ENCODE measurements at places on chromosomes 5 and 9. TPM values are rescaled to one million over a fixed set of nuclear protein-coding genes. Genes with fewer than 3 reads are reported as not detected.

PKD2L2 gene
- polyA plus RNA-seq: 1.2 TPM

DNA sequence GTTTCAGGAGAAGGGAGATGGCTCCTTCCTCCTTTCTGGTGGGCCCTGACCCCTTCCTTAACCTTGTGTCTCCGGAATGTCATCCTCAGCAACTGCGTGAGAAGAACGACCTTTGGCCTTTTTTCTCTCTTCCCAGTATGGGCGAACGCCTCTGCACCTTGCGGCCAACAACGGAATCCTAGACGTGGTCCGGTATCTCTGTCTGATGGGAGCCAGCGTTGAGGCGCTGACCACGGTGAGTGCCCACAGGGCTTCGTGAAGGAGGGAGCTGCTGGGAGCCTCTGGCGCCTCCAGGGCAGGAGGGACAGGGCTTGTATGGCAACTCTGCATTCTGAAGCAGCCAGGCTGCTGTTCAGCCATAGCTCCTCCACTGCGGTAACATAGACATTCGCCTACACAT, 68.0 kb upstream of the CTSL start:
- no peak for DNase-seq

DNA sequence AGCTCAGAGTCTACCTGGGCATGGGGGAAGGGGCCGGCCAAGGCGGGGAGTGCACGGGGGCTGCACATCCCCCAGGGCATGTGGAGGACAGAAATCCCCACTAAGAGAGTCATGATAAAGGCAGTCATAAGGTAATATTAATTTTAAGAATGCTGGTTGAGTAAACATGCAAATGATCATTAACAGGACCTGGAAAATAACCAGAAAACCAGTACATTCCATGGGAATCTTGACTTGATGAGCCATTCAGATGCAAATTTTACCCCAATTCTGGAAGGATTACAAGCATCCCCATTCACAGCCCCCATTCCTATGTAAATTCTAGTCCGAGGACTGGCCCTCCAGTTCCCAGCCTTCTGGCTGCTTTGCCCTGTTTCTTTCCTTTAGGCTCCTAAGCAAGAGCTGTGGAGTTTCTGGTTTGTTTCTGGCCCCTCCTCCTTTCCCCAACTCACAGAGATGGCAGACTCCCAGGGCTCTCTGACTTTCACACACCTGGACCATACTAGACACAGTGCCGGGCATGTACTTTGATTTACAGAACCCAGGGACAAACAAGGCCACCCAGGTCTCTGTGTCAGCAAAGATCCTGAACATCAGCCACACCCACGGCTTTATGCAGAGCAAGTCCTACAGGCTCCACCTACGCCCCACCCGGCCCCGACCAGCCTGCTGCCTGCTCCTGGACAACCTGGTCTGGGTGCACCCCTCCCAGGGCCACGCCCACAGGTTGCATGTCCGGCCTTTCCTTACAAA, 62.7 kb downstream of the SEMA4D start:
- DNase-seq: no peak

RARS1 gene
- polyA plus RNA-seq: 21.3 TPM

GRCh38 chr5:77995793-77996409, 219.8 kb upstream of the TBCA start:
- DNase-seq: no peak

DNA sequence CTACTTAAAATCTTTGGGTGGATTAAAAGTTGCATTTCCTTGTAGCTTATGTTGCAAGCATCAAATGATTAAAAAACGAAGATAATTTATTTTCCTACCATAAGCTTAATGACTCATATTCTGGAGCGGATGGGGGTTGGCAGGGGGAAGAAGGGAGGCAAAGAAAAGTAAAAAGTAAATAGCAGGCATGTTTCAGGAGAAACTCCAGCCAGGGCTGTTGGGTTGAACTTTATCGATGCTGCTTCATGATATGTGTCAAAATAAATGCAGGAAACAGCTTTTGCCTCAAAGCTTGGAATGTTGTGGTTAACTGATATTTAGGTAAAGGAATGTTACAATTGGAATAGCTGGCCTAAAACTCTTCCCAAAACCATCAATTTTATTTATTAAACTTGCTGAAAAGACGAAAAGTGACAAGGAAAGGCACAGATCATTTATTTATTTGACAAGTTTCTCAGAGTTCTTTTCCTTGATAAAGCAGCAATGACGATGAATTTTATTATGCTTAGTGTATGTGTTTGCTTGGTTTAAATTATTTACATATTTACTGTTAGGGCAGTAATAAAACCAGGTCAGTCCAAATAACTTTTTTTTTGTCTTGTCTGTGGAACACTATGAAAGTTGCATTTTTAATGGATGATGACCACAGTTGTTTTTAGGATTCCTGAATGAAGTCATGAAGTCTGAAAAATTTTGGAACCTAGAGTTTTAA, 177.9 kb downstream of the PCSK1 start:
- DNase-seq: no peak
